Activated effector memory CD4-positive, alpha-beta T cell treated with Interleukin-2 at 50 U/mL for 16 hours (primary cell): ENCODE measurements at places on chromosomes 13 and 19.

GRCh38 chr13:77465603-77466195 is 69.8 kb upstream of the SCEL start:
- no peak for DNase-seq

DNA sequence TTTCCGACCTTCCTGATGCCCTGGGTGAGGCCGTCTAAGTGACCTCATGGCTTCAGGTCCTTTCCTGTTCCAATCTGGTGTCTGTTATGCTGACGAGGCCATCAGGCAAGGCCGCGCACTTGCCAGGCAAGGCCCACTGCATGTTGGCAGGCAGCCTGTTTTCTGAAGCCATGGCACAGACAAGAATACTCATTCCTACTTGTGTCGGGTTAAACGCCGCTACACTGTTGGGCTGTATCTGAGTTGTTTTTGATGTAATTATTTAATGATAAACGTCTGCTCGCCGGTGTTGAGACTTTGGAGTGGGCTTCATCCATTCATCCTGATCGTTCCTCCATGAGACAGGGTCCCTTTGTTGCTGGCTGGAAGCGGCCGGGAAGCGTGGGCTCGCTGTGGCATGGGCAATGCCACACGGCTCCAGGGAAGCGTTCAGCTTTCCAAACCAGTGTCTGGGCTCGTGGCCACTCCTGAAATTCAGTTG is 92.1 kb downstream of the ATP11A start:
- no peak for DNase-seq

DNA sequence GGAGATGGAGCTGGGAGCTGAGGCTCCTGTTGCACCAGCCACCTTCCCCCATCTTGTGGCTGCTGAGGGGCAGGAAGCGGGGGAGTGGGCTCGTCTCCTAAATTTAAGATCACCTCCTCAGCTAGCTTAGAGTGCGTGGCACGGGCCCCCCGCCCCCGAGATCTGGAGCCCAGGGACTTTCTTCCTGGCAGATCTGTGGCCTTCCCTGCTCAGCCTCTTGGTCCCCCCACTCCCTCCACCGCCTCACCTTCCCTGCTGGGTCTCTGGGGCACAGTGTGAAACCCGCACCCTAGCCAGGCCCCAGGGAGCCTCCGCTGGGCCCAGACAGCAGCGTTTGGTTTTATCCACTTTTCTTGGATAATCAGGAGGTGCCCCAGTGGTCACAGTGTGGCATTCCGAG is 35.9 kb downstream of the MAU2 start:
- DNase-seq, result no peak

DNA sequence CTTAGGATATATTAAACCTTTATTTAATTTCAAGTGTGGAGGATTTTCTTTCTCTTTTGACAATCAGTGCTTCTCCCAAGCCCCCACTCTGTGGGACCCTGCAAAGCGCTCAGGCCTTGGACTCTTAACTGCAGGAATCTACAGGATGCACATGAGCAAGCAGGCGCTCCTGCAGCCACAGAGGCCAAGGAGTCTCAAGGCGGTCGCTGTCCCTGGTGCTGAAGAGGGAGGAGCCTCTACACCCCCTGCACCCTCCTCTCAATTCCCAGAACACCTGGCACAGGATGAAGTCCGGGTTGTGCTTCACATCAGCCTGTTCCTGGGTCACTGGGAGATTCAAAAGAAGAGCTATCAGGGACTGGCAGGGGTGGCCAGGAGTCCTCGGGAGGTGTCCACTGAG is 13.5 kb downstream of the OR10H4 start:
- no peak for DNase-seq

DNA sequence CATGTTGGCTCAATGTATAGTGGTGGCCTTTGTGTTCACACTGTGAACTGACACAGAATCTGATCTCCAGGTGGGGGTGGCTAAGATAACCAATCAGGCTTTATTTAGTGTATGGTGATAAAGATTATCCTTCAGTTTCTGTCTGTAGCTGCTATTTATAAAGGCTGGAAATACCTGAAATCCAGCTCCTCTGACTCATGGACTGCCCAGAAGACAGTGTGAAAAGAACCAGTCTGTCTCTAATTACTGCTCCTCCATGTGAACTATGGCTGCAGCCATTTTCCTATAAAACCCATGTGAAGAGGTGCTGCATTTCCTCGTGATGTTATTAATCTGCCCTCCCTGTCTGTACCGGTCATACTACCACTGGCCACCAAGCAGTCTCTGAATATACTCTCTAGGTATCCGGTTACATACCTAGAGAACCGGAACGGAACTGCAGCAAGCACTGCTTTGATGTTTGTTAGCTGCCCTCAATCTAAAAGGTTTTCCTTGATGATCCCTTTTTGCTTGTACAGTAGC is 238.0 kb downstream of the LHFPL6 start:
- DNase-seq, result no peak

- DNase-seq, result no peak
These were observed 2.6 kb downstream of the MRPL54 start for GRCh38 chr19:3765121-3765520.

DNA sequence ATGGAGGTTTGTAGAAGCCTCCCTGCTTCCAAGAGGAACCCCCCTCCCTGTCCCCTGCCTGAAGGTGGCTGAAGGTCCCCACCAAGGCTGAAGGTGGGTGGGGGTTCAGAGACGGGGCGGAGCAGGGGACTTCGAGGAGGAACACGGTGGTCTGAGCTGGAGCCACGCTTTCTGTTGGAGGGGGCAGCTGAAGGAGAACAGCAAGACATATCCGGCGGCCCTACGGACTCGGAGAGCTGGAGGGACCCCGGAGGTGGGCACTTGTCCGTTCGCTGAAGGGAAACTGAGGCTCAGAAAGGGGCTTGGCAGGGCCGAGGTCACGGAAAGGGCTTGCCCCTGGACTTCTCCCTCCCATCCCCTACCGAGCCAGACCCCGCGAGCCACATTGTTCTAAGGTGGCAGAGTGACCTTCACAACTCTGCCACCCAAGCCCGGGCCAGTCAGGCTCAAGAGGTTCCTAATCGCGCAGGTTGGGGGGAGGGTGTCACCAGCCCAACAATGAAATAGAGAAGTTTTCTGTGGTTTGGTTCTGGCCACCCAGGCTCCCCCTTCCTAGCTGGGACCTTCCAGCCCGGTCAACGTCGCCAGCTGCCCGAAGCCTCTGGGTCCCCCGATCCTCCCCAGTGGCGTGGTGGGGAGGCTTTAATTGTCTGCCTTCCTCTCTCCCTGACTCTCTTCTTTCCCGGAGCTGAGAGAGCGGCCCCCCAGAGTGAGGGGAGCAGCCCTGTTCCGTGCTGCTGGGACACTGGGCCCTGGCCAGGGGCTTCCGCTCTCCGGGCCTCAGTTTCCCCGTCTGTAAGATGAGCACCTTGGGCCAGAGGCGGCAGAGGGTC is 15.5 kb upstream of the KCNN1 start:
- DNase-seq, result no peak

DNA sequence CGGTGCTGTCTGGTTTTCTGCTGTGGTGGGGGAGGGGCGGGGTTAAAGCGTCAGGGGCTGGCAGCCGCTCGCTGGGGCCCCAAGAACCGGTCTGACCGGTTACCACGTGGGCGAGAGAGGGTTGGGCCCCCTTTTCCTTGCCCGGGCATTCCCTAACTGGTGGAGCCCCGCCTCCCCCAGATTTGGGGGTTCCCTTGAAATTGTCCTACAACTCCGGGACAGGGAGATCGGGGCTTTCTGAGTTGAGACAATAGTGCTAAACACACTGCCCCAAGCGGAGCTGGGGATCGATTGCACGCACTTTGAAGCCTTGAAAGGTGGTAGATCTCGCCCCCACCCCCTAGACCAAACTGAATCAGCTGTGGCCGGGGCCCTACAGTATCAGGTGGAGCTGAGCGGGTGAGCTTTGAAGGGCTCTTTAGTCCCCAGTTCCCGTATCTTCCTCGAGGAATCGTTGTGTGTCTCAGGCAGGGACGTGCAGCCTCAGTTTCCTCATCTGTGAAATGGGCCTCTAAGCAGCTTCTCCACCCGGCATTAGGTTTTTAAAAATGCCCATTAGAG is 4.8 kb downstream of the IER2 start:
- peak; percentile 63 for DNase-seq

DNA sequence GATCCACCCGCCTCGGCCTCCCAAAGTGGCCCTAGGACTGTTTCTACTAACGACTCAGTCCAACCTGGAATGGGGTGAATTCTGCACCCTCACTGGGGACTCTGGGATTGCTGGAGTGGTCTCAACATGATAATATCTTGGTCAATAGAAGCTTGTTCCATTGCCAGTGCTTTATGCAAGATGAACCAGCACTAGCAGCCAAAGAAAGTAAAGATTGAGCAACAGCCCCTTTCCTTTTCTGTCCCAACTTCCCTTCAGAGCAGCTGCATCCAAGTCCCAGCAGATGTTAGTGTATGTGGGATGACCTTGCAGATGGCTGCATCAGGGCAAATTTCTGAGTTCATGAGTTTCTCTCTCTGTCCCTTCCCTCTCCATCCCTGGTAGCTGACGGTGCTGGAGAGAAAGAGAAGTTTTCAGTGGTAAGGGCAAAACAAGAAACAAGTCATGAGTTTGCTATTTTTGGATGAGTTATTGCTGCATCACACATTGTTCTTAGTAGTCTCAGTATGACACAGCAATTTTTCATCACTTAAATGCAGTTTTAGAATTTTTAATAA is 183.6 kb upstream of the EDNRB start:
- no peak for DNase-seq

DNA sequence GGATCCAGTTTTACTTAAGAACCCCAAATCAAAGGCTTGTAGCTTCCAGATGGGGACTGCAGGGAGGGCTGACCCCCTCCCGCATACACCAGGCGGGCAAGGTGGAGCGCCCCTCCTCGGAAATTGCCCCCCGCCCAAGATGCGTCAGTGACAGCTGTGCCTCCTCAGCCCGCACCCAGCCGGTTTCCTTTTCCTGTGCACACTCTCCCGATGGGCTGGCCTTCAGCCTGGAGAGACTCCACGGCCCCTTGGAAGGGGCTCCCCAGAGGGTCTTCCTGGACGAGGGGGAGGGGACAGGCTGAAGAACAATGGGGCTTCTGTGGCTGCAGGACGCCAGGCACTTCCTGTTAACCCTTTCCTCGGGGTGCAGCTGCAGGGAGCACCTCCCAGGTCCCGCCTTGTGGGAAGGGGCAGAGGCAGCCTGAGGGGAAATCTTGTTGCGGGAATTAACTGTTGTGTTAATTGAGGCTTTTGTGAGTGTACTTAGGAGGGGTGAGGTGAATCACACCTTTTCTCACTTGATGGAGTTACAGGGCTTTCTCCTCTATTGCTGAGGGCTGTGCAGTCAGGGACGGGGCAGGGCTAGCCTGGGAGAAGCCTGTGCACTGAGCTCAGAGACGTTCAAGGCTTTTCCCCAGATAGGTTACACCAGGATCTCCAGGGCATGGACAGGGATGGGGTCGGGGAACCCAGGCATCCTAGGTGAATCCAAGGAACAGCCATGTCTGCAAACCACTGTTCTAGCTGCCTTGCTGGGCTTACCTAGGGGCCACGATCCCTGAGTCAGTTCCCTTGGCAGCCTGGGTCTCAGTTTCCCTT is 14.3 kb downstream of the IER2 start:
- peak; percentile 35 for DNase-seq

- DNase-seq, result no peak
These were observed 480.9 kb downstream of the GPC5 start for GRCh38 chr13:91879360-91879759.

DNA sequence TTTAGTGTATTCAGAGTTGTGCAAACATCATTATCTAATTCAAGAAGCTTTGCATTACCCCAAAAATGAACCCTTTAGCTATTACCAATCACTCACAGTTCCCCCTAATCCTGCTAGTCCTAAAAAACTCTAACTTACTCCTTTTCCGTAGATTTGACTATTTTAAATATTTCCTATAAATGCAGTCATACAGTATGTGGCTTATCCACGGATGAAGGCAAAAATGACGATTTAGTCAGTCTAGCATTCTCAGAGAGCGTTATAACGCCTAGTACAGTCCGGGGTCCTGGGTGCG is 587 bp upstream of the ZNF383 start:
- DNase-seq, result no peak

GRCh38 chr19:14118165-14119051 is 846 bp upstream of the PRKACA start:
- DNase-seq, result peak; percentile 11

DNA sequence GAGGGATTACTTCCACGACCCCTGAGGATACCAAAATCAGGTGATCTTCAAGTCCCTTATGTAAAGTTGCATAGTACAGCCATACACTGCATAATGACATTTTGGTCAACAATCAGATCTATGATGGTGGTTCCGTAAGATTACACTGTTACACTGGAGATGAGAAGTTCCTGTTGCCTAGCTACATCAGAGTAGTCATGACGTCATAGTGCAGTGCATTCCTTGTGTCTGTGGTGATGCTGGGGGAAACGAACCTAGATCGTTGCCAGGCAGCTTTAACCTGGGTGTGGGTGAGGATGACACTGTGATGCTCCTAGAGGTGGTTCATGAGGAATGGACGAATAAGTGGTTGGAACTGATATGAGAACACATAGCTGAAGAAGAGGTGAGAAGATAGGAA is 9.1 kb downstream of the ZNF610 start:
- DNase-seq, result no peak

GRCh38 chr19:33520844-33521479 is 629 bp downstream of the PEPD start:
- DNase-seq, result no peak

DNA sequence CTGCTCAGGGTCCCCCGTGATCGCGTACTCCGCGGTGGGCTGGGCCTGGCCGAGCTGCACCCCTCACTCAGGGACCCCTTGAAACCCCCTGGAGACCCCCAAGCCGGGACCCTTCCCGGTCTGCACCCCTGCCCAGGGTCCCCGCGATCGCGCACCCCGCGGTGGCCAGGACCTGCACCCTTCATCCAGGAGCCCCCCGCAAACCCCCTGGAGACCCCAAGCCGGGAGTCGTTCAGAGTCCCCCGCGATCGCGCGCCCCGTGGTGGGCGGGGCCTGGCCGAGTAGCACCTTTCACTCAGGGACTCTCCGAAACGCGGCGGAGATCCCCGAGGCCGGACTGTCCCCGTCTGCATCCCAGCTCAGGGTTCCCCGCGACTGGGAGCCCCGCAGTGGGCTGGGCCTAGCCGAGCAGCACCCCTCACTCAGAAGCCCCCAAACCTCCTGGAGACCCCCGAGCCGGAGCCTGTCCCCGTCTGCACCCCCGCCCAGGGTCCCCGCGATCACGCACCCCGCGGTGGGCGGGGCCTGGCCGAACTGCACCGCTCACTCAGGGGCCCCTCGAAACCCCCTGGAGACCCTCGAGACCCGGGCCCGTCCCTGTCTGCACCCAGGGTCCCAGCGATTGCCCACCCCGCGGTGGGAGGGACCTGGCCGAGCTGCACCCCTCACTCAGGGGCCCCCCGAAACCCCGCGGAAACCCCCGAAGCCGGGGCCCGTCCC is 748 bp downstream of the LMNB2 start:
- peak; percentile 26 for DNase-seq

GRCh38 chr13:27562457-27562856 is 57.9 kb downstream of the LNX2 start:
- DNase-seq, result no peak

- peak; percentile 89 for DNase-seq
These were observed 15.2 kb upstream of the MYO1F start for GRCh38 chr19:8592231-8593009.
